ENCODE measurements at places on chromosomes 11 and 22.

GRCh38 chr11:114166897-114167323, 107.4 kb downstream of the ZBTB16 start:
- DNase-seq, result peak; percentile 90

GRCh38 chr11:64186492-64187165, 658 bp downstream of the STIP1 start:
- DNase-seq, result no peak

DNA sequence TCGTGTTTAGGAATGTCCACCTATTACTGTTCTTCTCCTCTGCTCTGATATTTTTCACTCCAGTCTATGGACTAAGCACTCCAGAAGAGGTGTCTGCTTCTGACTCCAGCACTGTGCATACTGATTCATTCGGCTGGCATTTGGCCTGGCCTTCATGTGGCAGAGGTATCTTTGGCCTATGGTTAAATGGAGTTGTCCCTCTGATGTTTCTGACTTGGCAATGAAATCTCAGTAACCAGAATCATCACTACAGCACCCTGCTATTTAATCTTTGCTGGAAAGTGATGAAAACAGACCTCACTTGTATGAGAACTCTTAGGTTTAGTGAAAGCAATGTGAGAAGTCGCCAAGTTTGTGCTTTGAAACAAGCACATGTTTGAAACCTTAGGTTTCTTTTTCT, 155.2 kb downstream of the MAML2 start:
- DNase-seq, result no peak

- DNase-seq, result no peak
Measured at GRCh38 chr11:45178890-45179671, 32.6 kb downstream of the PRDM11 start.

GRCh38 chr11:57770793-57771192, 9.2 kb downstream of the CTNND1 start:
- DNase-seq, result no peak

DNA sequence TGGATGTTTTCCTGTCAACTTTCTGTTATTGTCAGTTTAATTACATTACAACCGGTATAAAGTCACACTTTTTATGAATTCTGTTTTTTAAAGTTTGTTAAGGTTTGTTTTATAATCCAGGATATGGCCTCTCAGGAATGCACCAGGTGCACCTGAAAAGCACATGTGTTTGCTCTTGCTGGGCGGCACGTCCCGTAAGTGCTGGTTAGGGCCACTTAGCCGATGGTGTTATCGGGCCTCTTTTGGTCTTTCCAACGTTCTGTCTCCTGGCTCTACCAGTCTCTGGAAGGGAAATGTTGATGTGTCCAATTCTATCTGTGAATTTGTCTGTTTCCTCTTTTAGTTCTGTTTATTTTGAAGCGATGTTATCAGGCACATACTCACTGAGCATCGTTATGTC, 695.7 kb downstream of the BRD1 start:
- no peak for DNase-seq

DNA sequence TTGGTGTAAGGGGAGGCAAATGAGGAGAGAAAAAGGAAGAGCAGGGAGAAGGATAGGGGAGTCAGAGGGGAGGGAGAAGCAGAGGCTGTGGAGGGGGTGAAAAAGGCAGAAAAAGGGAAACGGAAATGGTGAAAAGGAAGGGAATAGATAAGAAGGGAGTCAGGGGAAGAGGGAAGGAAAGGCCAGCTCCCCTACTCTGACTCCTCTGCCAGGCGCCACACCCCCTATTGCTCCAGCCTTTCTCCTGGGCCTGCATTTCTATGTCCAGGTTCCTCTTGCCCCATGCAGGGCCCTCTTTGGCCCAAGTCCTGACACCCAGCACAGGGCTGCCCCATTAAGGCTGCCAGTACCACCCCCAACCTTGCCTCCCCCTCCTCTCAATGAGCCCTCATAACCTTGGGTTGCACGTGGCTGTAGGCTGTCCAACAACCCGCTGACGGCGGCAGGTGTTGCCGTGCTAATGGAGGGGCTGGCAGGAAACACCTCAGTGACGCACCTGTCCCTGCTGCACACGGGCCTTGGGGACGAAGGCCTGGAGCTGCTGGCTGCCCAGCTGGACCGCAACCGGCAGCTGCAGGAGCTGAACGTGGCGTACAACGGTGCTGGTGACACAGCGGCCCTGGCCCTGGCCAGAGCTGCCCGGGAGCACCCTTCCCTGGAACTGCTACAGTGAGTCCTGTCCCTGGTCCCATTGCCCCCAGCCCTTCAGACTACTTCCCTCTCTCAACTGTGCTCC, 3.4 kb upstream of the NHERF4 start:
- no peak for DNase-seq

- DNase-seq, result no peak
Measured at GRCh38 chr11:29448246-29448877, 568.5 kb downstream of the KCNA4 start.

- no peak for DNase-seq
Measured at GRCh38 chr11:118918686-118919280, 6.9 kb downstream of the BCL9L start.

DNA sequence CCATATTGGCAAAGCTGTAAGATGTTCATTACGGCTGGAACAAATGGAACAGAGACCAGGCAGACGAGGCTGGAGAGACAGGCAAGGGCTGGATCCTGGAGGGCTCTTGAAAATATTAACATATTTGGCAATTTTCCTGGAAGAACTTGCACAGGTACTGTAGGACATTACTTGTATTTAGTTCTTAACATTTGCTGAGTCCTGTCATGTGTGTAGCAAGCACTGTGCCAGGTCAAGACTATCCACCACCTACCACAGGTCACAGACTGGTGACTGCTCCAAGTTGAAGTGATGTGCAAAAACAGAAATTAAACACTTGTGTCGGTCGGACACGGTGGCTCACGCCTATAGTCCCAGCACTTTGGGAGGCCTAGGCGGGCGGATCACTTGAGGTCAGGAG, 58.7 kb upstream of the TNRC6B start:
- DNase-seq, result no peak

Data from skin of body (tissue), 3 donors.